NCI-H1436 (cell line): ENCODE measurements at places on chromosomes 2 and 18.
A peak's percentile ranks its signal among the peaks of the same experiment; 100 is the strongest.

DNA sequence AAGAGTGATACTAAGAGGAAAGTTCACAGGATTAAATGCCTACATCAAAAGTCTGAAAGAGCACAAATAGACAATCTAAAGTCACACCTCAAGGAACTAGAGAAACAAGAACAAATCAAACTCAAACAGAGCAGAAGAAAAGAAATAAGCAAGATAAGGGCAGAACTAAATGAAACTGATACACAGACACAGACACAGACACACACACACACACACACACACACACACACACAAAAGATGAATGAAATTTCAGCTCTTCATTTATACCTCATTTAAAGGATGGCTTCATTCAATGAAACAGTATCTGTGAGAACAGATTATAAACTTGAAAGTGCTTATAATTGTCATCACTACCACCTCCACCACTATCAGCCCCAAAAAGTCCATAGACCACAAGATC lies 428.9 kb downstream of the MBD2 start:
- no peak for DNase-seq

- no peak for DNase-seq
These were observed 682 bp downstream of the DUSP2 start for GRCh38 chr2:96144481-96145035.

DNA sequence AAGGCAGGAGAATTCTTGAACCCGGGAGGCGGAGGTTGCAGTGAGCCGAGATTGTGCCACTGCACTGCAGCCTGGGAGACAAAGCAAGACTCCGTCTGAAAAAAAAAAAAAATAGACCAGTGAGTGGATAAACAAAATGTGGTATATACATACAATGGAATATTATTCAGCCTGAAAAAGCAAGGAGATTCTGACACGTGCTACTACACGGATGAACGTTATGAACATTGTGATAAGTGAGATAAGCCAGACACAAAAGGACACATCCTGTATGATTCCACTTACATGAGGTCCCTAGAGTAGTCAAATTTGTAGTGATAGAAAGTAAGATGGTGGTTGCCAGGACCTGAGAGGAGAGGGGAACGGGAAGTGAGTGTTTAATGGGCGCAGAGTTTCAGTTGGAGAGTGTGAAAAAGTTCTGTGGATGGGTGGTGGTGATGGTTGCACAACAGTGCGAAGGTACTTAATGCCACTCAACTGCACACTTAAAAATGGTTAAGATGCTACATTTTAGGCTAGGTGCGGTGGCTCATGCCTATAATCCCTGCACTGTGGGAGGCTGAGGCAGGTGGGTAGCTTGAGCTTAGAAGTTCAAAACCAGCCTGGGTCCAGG lies 38.3 kb downstream of the NIFK start:
- no peak for DNase-seq

- no peak for DNase-seq
These were observed 8.0 kb upstream of the TMEM214 start for GRCh38 chr2:27024812-27025211.

DNA sequence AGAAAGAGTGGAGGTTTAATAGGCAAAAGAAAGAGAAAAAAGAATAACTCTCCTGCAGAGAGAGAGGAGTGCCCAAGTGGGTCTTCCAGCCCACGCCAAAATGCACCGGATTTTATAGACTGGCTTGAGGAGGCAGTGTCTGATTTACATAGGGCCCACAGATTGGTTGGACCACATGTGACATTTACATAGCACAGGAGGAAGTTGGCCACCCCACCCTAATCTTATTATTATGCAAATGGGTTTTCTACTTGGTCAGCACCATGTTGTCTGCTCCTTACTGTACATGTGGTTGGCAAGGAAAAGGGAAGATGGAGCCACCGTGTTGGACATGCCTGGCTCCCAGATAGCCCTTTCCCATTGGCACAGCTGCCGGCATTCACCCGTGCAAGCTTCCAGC lies 56.8 kb downstream of the SP110 start:
- DNase-seq, result no peak

GRCh38 chr18:35559867-35560266 lies 21.7 kb upstream of the GALNT1 start:
- no peak for DNase-seq

- DNase-seq, result no peak
These were observed 65.2 kb upstream of the CTAGE1 start for GRCh38 chr18:22482948-22483347.

DNA sequence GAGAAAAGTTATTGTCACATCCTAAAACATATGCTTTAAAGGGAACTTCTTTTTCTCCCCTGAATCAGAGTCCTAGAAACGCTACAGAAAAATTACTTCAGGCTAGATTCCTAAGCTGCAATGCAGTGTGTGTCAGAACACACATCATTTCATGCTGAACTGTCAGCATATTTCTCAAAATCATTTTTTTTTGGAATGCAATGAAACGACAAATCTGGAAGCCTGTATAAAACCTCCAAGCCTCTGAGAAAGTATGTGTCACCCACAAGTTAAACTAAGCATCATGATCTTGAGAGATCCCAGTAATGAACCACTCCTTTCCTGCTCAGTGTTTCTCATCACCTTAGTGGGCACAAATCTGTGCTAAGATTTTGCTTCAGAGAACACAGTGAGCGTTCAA lies 276.2 kb downstream of the ZNF521 start:
- DNase-seq, result no peak

- peak; percentile 43 for DNase-seq
These were observed at the start of gene SP5 for GRCh38 chr2:170715062-170715931. TSS of gene SP5 (plus strand) at chr2:170715337. CDS start at chr2:170715513, 176 bp downstream.

DNA sequence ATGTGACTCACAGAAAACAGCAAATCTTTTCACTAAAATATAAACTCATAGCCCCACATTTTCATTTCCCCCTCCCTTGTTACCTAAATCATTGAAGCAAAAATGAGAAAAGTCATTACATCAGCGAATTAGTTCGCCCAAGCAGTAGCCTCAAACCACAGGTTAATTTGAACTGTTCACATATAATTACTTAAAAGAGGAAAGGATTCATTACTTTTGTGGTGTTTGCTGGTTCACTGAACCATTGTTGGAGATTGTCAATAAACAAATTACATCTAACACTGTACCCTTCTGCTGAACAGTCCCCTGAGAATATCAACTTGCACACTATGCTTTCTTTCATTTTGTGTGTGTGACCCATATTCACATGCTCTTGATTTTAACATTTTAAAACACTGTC lies 238.7 kb downstream of the ERBB4 start:
- peak; percentile 79 for DNase-seq

DNA sequence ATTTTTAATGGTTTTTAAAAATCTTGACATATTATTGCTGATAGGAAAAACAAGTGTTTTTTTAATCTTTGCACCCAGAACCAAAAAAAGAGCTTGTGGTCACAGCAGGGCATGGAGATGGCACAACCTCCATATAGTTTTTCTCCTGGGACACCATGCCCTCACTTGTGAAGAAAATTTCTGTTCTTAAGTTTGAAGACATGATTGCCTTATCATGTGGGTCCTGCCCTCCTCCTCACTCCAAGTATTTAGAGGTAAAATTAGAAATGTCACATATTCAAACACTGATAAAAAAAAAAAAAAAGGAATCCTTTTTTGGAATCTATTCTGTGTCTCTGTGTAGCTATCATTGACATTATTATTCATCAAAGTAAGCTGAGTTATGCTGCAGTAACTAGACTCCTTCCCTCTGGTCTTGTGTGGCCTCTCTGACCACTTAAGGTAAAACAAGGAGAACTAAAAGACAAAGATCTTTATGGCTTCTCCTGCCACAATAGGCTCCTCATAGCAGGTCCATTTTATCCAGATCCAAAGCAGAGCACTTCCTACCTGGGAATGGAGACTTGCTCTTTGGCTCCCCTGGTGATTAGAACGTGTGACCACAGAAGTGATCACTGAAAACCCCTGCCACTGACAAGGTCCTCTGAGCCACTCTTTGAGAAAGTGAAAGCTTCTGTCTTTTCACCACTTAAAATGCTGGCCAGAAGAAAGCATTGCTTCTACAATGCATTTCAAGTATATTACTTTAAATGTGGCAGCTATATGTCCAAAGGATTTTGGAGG lies 19.8 kb downstream of the ADD2 start:
- no peak for DNase-seq

DNA sequence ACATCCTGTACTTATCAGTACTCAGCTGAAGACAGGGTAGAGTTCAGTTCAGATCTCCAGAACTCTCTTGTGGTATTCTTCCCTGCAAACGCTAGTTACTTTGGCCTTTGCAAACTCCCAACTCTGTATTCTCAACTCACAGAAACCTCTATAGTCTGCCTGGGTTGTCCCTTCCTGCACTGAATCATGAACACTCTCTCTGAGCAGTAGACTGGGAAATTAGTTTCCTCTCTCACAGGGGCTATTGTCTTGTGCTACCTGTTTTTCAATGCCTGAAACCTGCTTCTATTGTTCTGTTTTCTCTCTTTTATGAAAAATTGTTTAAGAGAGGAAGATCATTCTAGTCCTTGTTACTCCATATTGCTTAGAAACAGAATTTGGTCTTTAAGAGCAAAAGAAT lies 134.7 kb downstream of the VIT start:
- no peak for DNase-seq

- DNase-seq, result no peak
These were observed 31.7 kb downstream of the GPC1 start for GRCh38 chr2:240467149-240467642.

DNA sequence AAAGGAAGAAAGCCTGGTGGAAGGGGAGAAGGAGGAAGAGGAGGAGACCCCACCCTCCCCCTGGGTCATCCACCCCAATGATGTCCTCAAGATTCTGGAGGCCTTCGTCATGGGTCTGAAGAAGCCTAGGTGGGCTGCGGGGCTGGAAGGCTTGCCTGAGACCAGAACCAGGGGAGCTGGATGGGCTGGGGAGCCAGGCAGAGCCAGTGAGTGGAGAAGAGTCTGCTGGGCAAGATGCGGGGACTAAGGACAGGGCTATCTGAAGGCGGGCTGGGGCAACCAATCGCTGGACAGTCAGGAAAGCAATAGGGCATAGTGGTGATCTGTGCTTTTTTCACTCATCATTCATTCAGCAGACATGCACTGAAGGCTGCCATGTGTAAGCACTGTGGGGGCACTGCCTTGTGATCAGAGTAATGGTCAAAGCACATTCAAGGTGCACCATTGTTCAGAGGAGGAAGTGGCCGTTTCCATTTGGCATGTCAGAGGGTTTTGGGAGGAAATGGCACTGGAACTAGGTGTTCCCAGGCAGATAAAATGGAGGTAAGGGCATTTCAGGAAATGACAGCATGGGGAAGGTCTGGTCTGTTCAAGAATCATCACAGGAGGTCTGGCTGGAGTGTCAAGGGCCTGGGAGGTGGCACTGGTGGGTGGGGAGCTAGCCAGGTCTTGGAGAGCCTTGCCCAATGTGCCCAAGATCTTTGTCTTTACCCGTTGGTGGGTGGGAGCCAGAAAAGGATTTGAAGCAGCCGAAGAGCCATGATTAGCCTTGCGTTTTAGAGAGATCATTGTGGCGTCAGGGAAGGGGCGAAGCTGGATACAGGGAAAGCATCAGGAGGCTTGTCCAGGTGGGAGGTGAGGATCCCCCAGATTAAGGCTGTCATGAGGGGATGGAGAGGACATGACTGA lies 24.2 kb downstream of the OTOF start:
- no peak for DNase-seq

DNA sequence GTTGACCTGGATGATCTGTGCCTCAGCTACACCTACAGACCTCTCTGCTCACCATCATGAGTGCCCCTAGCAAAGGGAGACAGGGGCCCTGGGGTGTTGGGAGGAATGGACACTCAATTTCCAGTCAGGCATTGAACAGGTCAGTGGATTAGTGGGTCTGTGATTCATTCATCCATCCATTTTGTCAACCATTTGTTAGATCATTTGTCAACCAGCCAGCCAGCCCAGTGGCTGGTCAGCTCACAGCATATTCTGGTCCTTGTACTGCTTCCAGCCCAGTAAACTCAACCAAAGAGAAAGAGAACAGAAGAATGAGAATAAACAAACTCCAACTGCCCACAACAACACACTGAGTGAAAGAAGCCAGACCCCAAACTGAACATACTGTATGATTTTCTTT lies 4.6 kb upstream of the KLF11 start:
- no peak for DNase-seq

GRCh38 chr2:149218497-149218896 lies 111.9 kb upstream of the LYPD6 start:
- no peak for DNase-seq

GRCh38 chr2:54947136-54947535 lies 103.1 kb downstream of the RTN4 start:
- no peak for DNase-seq
